ENCODE measurements at places on chromosomes 3 and 15.

DNA sequence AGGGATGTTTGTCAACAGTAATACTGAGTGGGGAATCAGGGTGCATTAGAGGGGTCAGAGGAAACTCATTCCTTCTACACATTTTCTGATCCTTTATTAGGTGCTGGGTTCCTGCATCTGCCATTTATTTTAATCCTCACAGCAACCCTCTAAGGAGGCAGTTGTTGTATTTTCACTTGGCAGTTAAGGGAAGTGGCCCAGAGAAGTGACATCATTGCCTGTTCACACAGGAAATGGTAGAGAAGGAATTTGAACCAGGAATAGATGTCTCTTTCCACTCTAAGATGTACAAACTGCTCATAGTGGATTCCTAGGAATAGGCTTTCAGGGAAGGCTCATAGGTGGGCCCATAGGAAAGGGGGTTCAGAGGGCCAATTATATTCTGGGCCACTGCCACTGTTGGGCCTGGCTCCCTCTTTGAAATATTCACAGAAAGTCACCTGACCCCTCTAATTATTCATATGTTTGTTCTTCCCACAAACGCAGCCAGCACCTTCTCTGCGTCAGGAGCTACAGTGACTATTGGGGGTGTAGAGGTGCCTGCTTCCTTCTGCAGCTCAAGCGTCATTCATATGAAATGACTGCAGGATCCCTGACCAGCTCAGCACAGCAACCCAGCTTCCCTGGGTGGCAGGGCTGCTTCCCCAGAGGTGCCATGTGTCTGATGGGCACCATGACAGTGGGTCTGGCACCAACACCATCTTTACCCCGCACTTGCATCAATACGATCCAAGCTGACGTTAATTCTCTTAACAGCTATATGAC is 163.9 kb upstream of the SMAD3 start:
- DNase-seq, result no peak

- DNase-seq, result no peak
These were observed 103.1 kb downstream of the CNTN6 start for GRCh38 chr3:1195947-1196346.

GRCh38 chr3:124654470-124654845 is 75.8 kb upstream of the UMPS start:
- DNase-seq, result no peak

DNA sequence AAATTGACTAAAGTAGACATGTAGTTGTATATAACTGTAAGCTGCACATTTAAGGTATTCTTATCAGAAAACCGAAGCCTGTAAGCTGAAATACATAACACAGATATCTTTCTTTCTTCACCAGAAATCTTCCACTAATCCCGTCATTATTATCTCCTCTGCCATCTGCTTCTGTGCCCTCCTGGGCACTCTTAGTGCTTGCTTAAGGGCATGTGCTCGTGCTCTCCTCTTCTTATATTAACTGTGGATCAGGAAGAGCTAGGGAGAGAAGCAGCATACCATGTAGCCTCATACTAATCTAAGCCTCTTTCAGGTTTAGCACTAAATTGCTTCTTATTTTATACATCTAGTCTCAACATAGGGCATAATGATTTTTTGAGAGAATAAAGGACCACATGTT is 60.8 kb downstream of the RIOX2 start:
- no peak for DNase-seq

GRCh38 chr3:167350245-167350862 is 29.7 kb downstream of the ZBBX start:
- no peak for DNase-seq

DNA sequence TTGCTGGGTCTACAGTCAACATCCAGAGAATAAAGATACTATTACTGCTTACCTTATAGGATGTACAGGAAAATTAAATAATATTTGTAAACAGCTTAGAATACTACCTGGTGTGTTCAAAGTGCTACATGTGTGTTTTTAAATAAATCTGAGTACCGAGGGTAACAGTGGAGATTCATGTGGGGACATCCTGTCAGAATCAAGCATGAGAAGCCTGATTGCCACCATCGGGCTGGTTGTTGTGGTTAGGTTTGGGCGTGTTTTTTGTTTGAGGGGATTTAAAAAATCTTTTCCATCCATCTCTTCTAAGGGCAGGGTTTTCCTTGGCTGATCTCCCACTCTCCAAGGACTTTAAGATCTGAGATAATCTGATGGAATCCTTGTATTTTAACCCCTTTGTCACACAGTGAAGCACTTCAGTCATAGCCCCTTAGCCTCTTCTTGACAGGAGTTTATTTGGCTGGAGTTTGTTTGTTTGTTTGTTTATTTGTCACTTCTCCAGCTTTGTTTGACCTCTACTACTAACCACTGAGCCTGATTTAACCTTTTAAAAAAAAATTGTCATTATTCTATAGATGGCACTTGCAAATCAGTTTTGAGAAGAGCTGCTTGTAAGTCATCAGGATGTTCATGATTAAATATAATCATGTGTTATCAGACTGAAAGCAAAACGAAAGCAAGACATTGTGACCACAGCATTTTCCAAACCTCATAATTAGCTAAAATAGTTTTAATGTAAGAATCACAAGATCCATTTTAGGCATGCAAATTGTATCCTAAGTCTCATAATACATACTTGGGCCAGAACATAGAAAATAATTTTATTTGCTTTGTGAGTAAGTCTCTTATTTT is 72.8 kb upstream of the RARB start:
- no peak for DNase-seq

- no peak for DNase-seq
These were observed 326.3 kb downstream of the ARRDC4 start for GRCh38 chr15:98286831-98287230.

DNA sequence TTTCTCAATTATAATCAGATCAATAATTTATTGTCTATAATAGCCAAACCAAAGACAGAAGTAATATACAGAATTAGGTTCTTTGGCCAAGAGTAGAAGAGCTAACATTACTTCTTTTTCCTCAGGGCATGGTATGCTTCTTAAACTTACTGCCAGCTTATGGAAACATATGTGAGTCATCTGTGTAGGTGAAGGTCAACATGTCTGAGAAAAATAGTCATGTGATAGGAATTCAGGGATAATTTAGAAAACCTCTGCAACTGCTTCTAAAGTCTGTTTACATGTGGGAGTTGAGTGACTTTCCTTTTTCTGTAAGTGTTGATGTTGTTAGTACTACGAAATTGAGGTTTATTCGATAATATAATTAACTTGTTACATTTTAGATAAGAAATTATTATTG is 19.2 kb upstream of the MAP6D1 start:
- no peak for DNase-seq

- no peak for DNase-seq
These were observed 33.3 kb upstream of the GOLGA8A start for GRCh38 chr15:34470892-34471291.

- DNase-seq, result no peak
These were observed 421.8 kb downstream of the NLGN1 start for GRCh38 chr3:173819368-173819767.

DNA sequence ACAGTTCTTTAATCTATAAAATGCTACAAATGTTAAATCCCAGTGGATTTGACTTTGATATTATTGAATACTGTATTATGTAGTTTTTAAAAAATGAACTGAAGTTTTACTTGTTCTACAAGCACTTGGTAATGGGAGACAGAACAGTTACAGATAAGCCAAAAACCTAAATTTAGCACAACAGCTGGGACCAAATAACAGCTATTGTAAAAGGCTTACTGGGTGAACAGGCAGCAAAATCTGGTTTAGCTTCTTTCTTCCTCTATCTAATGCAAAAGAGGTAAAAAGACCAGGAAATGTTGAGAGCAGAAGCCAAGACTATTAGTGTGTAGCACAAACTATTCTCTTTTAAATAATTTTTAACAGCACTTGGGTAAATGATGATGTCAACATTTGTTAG is 1.6 kb upstream of the ATOSA start:
- no peak for DNase-seq

DNA sequence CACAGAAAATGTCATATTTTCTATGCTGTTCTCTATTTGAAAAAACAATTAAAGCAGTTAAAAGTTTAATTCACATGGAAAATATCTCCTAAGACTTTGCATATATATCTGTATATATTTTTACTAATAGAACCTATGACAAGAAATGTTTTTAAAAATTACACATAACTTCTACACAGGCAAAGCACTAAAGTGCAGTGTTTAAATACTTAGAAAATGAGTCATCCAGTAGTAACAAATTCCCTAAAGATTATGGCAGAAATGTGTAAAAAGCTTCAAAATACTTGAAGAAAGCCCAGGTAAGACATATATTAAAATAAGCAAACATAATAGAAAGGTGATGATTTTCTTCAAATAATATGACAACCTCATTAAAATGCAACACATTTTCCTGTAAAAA is 236.6 kb downstream of the TBC1D5 start:
- no peak for DNase-seq

DNA sequence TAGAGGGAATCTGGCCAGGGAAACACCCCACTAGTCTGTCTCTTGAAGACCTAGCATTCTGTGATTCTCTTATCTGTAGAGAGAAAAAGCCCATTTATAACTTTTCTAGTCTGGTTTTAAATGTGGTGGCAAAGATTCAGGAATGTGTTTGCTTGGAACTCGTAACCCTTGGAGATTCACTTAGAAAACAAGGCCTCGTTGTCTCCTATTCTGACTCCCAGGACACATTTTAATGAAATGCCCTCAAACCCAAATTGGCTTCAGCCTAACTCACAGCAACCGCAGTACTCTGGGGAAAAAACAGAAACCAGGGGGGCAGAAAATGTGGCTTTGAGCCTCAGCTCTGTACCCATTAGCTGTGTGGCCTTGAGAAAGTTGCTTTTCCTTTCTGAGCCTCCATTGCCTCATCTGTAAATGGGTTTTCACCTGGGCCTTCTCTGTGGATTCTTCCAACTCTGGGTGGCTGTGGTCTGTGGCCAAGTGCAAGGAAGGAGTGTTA is 36.5 kb downstream of the RPLP1 start:
- DNase-seq, result no peak

DNA sequence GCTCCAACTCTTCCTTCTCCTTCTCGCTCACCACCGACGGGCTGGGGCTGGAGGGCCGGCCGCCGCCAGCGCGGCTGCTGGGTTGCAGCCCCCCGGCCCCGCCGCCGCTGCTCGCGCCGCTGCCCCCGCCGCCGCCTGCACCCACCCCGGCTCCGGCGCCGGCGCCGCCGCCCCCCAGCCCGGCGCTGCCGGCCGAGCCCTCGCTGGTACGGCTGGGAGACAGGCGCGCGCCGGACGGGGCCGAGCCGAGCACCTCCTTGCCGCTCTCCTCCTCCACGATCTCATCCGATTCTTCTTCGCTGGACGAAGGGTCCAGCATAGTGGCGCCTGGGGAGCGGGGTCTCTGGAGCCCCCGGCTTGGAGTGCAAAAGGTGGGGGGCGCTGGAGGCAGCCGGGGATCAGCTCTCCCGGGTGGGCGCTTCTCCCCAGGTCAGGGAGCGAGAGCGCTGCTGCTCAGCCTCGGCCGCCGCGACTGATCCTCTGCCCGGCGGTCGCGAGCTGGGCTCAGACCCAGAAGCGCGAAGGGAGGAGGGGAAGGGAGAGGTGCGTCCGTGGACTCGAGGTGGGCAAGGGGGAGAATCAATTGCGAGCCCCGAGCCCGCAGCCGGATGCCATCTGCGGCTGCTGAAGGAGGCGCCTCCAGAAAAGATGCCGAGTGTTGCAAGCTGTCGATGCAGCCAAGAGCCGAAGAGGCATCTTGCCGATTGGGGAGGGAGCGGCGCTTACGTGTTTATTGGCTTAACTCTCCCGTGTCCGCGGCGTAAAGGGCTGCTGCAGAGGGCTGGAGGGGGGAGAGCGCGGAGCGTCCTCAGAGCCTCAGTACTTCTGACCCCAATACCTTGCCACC is at the start of gene CADPS:
CADPS (minus strand) TSS at position 706 of the 847 bp plus-strand sequence; CDS start at position 319, 387 bp downstream.
- DNase-seq, result no peak

DNA sequence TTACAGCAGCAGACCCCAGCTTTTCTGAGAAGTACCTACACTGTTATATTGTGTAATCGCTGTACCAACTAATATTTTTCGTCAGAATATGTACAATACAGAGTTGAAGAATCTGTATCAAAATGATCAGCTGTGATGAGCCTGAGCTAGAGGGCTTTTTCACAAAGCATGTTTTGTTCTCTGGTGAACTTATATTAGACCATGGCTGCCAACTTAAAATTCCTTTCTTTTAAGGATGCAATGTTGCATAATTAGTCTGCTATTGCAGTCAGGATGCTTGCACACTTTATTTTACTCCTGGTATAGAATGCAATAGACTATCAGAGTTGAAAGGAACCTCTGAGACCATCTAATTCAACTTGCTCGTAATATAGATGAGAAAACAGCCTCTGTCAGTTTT is 127.8 kb downstream of the RBMS3 start:
- DNase-seq, result no peak

Data from activated CD4-positive, CD25-positive, alpha-beta regulatory T cell treated with anti-CD3 and anti-CD28 coated beads, Interleukin-2, amount 50 U/mL, for 16 hours (primary cell).